Stimulated activated CD8-positive, alpha-beta memory T cell treated with anti-CD3 and anti-CD28 coated beads, Interleukin-15, amount 100 ng/mL, for 4 hours (primary cell): ENCODE measurements at places on chromosomes 7 and 10.

DNA sequence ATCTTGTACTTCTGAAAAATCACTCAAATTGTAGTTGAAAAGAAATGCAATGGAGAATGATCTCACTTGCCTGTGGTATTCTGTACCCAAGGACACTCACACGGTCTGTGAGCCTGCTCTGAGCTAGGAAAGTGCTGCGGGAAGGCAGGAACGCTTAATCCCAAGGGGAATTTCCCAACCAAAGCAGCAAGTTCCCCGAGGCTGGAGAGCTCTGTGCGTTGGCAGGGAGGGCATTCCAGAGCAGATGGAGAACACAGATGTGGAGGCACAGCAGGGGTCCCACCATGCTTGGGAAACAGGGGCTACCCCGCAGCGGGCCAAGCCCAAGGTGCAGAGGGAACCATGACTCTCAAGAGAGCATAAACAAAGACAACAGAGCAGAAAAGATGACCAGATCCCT is 13.6 kb downstream of the SVIL start:
- no peak for DNase-seq

- DNase-seq, result no peak
Observed at GRCh38 chr7:107838024-107838601, 35.1 kb upstream of the SLC26A3 start.

DNA sequence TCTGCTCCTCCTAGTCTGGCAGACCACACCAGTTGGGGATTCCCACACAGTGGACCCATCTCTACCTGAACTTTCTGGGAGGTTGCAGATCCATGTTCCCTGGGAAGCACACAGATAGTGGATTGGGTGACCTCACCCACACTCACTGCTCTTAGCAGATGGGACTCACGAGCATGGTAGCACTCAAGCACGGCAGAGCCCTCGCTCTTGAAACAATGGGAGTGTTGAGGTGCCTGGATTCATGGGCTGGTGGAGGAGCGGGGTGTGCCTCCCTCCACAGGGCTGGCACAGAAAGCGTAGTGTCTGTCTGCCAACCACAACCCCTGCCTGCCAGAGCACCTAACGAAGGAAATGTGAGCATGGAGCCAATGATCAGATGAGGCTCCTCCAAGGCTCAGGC is 568.0 kb downstream of the POM121L12 start:
- no peak for DNase-seq

- no peak for DNase-seq
Observed at GRCh38 chr7:102230593-102230992, 56.1 kb upstream of the SH2B2 start.

GRCh38 chr10:4651404-4652037 is 174.5 kb upstream of the AKR1E2 start:
- no peak for DNase-seq

DNA sequence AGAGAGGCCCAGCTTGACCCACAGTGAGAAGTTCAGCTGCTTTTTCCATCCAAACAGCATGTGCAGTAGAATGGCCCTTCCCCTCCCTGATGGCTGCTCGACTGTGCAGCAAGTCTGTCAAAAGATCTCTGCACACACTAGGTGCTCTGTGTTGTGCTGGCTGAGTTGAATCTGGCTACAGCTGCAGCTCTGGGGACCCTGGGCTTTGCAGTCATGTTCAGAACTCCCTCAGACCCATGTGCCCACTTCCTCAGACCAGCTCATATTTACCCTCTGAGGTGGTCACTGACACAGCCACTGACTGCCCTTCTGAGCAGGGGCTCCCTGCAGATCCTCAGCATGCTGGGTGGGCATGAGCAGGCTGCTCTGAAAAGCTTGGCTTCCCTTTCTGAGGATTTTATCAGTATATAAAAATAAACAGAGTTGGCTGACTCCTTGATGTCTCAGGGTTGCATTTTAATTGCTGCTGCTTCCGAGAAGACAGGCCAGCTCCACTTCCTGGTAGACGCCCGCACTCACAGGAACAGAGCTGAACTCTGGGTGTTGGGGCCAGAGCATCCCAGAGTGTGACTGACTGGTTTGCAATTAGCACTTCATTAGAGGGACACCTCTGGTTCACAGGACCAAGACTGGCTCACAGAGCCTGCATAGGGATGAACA is 507.9 kb downstream of the RPS24 start:
- DNase-seq, result no peak

DNA sequence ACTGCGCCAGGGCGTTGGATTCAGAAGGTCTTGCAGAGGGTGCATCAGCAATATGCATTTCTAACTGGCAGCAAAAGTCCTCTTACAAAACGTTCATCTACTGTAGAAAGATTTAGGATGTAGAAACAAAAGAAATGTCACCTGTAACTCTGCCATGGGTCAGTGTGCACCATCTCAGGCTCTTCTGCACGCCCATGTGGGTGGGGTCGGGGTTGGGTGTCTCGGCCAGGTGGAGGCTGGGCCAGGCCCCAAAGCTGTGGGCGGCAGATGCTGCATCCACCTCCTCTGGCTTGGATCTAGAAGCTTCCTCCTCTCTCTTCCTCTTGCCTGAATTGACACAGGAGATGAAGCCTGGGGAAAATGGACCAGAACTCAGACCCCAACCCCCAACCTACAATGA is 111.3 kb upstream of the PPP2R2D start:
- DNase-seq, result no peak

DNA sequence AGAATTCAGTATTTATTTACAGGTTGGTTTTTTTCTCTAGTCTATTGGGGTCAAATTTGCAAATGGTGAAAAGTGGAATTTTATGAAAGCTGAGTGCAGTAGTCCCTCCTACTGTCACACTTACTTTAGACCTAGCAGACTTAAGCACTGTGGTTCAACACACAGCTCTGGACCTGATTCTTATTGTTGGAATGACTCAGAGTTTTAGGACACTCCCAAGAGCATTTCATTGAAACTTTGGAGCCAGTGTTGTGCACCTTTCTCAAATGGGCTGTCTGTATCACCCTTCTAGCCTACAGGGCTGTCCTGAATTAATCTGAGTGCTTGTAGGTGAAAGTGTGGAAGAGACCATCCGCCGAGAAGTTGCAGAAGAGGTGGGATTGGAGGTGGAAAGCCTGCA is 16.1 kb downstream of the NUDT13 start:
- DNase-seq, result no peak

- DNase-seq, result no peak
Observed at GRCh38 chr10:73894245-73894971, 16.5 kb upstream of the PLAU start.

- DNase-seq, result no peak
Observed at GRCh38 chr10:112912410-112912928, 37.6 kb upstream of the TCF7L2 start.

GRCh38 chr7:18295781-18296423 is 199.6 kb upstream of the HDAC9 start:
- no peak for DNase-seq

DNA sequence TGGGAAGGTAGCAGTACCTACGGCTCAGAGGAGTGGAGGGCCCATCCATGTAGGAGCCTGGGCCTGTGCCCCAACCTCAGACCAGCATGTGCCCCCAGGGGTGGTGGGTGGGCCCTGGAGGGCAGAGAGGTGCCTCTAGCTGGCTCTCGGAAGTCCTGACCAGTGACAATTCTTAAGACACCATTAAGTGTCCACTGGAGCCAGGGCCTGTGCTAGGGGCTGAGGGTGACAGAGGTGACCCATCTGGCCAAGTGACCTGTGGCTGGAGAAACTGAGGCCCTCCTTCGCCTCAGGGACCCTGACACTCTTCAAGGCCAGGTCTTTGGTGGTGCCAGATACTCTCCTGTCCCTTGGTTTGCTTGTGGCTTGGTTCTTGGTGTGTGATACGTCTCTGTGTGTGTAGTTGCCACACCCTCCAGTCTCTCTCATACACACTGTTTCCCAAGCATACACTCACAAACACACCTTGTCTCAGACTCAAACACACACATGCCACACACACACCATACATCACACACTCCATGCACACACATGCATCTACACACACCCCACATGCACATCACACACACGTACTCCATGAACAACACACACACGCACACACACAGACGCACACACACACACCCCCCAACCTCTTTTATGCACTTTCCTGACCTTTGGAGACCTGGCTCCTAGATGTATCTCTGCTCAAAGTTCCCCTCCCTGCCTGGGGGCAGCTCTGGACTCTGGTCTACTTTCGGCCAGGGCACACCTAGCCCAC is 897 bp upstream of the RAMP3 start:
- no peak for DNase-seq

- no peak for DNase-seq
Observed at GRCh38 chr7:130723784-130724183, 10.2 kb downstream of the KLF14 start.

DNA sequence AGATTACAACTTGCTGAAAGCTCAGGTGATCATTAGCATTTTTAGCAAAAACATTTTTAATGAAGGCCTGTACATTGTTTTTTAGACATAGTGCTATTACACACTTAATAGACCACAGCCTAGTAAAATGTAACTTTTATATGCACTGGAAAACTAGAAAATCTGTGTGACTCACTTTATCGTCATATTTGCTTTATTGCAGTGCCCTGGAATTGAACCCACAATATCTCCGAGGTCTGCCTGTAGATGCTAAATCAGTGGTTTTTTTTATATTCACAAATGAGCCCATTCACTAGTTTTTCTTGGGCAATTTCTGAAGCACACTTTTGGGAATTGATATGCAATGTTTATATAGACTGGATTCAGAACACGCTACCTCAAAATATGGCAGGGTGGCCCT is 105.1 kb downstream of the PTPRN2 start:
- DNase-seq, result no peak

- no peak for DNase-seq
Observed at GRCh38 chr10:131677671-131678070, 223.1 kb upstream of the PPP2R2D start.

GRCh38 chr10:9789996-9790395 is 1227.7 kb upstream of the CELF2 start:
- DNase-seq, result no peak

- no peak for DNase-seq
Observed at GRCh38 chr7:92478711-92479110, 965 bp upstream of the ERVW-1 start.

- no peak for DNase-seq
Observed at GRCh38 chr7:43362652-43363034, 220.3 kb upstream of the STK17A start.

GRCh38 chr7:92325173-92325572 is 79.4 kb downstream of the ANKIB1 start:
- DNase-seq, result no peak

DNA sequence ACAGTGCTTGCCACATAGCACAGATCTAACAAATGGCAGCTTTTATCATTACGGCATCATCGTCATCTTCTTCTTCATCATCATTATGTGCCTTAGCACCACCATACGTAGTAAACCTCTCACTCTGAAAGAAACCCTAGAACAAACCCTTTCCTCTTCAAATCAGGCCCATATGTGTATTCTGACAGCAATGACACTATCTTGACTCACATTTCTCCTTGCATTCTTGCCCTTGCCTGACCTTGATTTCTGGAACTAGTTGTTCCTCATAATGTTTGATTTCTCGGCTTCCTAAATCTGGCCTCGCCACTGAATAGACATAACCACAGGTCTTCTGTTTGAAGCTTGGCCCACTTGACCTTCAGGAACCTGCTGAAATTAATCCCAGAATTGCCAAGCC is 115.3 kb downstream of the DGKI start:
- DNase-seq, result no peak

DNA sequence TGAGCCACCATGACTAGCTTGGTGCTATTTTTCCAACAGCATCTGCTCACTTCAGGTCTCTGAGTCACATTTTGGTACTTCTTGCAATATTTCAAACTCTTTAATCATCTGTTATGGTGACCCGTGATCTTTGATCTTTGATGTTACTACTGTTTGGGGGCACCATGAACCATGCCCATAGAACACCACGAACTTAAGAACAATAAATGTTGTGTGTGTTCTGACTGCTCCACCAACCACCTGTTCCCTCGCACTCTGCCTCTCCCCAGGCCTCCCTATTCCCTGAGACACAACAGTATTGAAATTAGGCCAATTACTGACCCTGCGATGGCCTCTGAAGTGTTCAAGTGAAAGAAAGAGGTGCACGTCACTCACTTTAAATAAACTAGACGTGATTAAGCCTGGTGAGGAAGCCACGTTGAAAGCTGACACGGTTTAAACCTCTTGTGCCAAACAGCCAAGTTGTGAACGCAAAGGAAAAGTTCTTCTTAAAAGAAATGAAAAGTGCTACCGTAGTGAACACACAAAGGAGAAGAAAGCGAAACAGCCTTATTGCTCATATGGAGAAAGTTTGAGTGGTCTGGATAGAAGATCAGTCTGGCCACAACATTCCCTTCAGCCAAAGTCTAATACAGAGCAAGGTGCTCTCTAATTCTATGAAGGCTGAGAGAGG is 27.2 kb upstream of the ATP6V0A4 start:
- no peak for DNase-seq

DNA sequence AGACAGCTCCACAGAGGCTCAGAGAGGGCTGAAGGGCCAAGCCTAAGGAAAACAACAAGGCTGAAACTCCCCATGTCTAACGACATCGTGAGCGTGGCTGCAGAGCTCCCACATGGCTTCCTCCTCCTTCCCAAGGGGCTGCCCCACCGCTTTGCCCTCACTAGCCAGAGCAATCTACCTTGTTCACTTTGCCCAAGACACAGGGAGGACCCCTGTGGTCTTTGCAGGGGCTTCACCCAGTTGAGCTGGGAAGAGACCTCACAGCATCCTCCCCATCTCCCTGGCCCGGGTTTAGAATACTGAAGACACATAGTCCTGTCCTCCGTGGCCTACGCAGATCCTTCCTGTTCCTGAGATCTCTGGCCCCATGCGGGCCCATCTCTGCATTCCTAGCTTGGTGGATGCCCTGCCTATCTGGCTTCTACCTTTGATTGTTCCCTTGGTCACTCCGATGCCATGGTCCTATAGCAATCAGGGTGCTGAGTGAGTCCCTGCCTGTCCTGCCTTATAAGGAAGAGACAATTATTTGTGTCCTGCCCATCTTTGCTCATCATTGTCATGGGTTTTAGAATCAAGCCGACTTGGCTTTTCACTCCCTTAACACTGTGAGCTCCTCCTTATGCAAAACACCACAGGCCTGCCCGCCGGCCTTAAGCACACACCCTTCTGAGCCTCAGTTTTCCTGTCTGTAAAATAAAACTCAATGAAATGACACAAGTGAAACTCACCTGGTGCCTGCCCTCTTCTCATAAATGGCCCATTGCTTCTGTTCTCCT is 73.2 kb downstream of the PARP12 start:
- DNase-seq, result no peak

- DNase-seq, result no peak
Observed at GRCh38 chr10:127755753-127756152, 18.8 kb downstream of the FOXI2 start.

- no peak for DNase-seq
Observed at GRCh38 chr10:76514869-76515268, 1083.4 kb downstream of the LRMDA start.

DNA sequence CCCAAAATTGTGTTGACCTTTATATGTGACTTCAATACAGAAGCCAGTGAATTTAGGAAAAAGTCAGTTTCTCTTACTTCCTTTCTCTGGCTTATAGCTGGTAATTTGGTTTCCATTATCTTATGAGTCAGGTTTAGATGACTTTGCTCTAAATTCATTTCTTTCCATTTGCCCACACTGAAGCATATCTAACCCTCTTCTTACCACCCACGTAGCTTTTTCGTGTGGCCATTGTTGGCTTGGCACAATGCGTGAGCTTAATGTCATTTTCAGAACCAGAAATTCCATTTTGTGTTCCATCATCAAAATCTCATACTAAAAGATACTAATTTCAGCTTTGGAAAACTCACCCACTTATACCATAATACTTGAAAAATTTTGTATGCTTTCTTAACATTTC is 271.2 kb downstream of the INHBA start:
- no peak for DNase-seq
